Stimulated activated CD8-positive, alpha-beta memory T cell treated with anti-CD3 and anti-CD28 coated beads, Interleukin-4, amount 100 ng/mL, for 1 hour (primary cell): ENCODE measurements at places on chromosomes 1 and 21.

- no peak for DNase-seq
Measured at GRCh38 chr1:212981025-212981495, 30.7 kb downstream of the VASH2 start.

DNA sequence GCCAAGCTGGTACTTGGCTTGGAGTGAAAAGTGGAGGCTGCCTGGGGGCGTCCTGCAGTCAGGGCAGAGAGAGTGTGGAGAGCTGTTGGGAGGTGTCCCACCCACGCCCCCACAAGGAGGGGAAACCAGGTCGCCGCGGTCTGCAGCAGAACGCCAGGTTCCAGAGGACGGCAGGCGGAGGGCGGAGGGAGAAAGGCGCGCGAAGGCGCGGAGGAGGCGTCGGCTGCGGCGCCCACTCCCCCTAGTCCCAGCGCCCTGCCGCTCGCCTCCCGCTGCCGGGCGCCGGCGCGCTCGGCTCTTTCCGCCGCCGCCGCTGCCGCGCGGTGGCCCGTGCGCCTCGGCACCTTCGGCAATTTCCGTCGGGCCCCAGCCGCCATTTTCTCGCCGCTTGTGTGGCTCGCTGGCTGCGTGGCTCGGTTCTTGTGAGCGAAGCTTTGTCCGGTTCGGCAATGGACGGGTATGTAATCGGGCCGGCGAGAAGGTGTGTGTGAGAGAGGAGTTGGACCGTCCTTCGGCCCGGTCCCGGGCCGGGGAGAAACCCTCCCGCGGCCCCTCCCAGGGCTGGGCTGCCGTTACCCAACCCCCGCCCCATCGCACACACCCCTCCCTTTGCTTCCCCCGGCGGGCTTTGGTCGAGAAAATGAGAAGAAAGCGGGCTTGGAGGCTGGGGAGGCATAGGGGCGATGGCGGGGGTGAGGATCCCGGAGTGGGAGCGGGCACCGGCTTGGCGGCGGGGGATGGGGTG is at the start of gene PTBP2:
Gene PTBP2, plus strand, starts transcription at position 369 of the 745 bp plus-strand sequence. Its CDS starts 81 bp downstream, at position 450.
- peak; percentile 60 for DNase-seq

DNA sequence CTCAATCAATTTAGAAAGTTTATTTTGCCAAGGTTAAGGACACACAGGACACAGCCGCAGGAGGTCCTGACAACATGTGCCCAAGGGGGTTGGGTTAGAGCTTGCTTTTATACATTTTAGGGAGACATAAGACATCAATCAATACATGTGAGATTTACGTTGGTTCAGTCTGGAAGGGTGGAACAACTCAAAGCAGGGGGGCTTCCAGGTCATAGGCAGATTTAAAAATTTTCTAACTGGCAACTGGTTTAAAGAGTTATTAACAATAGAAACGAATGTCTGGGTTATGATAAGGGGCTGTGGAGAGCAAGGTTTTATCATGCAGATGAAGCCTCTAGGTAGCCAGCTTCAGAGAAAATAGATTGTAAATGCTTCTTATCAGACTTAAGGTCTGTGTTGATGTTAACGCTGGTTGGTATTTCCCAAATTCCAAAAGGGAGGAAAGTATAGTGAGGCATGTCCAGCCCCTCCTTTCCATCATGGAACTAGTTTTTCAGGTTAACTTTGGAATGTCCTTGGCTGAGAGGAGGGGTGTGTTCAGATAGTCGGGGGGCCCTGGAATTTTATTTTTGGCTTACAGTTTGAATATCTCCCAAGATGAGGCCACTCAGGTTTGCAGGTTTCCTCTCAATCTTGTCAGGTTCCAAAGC is 31.0 kb upstream of the TGFBR3 start:
- DNase-seq = no peak

- DNase-seq = no peak
Measured at GRCh38 chr1:56643661-56644060, 1.5 kb upstream of the PRKAA2 start.

DNA sequence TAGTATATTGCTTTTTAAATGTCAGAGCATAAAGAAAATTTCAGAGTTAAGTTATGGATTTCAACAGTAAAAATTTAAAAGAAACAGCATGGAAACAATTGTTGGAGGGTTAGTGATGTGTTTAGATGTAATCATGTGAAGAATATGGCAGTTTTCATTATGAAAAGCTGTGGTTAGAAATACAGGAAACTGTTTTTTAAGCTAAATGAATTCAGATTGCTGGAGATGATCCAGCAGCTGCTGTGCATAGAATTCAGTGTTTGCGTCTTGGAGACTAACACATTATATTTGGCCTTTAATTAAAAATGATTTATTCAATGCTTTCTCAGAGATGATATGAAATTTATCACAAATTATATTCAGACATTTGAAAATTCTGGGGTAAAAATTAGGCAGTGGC is 273.6 kb upstream of the LRRC7 start:
- no peak for DNase-seq

DNA sequence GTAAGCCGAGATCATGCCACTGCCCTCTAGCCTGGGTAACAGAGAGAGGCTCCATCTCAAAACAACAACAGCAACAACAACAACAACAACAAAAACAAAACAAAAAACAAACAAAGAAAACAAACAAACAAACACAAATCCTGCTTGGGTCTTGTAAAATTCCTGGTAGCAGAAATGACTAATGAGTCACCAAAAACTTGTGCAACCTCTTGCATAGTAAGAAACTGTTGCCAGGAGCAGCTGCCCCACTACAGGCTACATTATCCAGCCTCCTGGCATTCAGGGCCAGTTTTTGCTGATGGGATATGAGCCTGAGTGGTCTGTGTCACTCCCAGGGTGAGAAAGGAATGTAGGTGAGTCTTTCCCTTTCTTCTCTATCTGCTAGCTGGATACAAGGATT is 245.4 kb downstream of the TNR start:
- DNase-seq = no peak

GRCh38 chr1:227372726-227373130 is 54.4 kb upstream of the CDC42BPA start:
- DNase-seq = no peak

DNA sequence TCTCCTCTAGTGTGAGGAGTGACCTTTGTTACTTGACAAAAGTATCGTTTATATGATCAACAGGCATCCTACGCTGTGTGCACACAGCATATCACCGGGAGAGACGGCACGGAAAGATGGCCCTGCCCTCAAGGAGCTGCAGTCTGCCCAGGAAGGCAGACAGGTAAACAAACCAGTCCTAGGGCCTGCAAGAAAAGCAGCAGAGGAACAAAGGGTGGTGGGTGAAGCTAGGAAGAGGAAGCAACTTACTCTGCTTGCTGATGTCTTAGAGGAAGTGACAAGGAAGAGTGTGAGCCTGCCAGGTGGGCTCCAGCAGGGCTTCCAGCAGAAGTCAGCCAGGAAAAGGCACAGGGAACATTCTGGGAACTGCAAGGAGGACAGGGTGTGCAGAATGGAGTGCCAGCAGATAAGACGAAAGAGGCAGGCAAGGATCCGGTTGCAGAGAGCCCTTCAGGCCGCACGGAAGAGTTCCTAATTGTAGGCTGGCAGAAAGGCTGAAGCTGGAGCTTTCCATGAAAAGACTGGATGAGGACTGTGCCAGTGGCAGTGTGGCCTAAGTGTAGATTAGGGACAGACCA is 106.7 kb downstream of the SLC45A1 start:
- DNase-seq = no peak

DNA sequence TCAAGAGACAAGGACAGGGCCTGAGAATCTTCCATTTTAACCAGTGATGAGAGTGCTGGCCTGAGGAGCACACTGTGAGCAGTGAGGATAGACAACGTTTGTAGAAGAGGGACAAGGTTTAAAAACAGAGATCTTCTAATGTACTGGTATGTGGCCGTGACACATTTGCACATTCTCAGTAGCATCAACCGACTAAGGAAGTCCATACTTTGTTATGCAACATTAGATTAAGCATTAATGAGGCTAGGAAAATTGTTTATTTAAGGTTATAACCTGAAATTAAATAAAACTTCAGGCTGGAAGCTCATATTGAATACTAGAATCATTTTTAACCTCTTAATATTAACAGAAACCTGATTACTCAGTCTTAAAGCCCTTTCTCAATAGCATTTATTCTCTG is 99.0 kb downstream of the SLC45A1 start:
- DNase-seq = no peak

DNA sequence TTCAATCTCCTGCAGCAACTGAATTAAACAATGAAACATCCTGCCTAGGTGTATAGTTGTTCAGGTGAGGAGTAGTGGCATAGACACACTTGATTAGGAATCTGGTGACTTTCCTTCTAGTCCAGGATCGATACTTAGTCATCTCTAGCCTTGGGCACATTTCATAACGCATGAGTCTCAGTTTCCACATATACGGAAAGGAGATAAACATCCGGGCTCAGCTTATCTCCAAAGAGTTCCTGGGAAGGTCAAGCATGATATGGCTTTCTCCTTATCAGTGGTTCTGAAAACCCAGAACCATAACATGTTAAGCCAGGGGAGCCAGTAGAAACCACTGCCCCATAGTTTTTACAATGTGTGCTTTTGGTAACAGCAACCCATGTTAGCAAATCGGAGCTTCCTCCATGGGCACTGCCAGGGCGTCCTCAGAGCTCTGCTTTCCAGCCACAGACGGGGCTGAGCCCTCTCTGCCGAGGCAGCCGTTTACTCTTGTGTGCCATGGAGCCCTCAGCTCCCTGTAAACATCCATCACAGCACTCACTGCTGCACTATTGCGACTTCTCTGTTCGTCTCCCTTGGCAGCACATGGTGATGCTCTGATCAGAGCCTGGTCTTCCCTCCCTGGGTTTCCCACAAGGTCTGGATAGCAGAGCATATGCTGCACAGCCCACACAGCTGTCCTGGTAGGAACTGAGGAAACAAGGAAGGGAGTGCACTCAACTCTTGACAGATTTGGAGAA is 34.6 kb downstream of the RUNX1 start:
- DNase-seq = no peak

- no peak for DNase-seq
Measured at GRCh38 chr1:247089616-247090375, 11.2 kb upstream of the ZNF670 start.

GRCh38 chr1:242886137-242886536 is 361.6 kb upstream of the PLD5 start:
- no peak for DNase-seq

- DNase-seq = no peak
Measured at GRCh38 chr1:219790834-219791615, 137.3 kb downstream of the SLC30A10 start.

DNA sequence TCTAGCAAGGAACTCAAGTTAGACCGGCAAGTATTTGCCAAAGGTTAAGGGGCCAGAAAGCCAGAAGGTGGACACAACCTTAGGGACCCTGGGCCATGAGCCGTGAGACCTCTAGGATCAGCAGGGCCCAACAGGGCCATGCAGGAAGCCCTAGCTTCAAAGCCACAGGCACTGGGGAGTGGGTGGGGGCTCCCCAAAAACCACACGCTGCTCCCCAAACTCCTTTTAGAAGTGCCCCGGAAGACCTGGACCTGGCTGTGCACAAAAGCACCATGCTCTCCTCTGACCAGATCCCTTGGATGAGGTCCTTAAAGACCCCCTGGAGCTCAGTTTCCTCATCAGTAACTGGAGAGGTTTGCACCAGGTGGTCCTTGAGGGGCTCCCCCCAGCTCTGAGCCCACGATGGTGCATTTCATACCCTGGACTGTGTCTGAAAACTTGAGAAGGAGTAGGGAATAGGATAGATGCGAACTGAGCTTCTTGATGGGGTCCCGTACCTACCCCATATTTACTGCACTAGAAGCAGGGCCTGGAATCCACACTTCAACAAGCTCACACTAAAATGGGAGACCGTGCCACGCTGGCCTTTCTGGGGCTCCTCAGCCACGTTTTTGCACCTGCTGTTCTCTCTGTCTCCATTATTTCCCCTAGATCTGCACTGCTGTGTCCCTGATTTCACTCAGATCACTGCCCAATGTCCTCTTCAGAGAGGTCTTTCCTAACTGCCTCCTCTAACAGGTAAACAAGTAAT is 40.6 kb upstream of the LBR start:
- DNase-seq = no peak

DNA sequence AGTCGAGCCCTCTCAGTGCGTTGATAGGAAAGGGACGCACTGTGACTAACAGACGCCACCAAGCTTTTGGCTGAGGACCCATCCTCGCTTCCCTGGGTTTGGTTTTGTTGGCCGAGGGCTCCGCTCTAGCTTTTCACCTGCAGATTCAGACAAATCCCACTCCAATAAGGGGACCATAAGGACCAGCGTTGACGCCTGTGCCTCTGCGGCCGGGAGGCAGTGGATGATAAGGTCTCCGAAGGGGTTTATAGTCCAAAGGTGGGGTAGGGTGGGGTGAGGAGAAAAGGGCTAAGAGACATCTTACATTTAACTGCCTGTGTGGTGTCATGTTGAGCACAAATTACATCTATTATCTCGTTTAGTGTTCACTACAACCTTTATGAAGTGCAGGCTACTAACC is 760 bp downstream of the PEX14 start:
- no peak for DNase-seq

DNA sequence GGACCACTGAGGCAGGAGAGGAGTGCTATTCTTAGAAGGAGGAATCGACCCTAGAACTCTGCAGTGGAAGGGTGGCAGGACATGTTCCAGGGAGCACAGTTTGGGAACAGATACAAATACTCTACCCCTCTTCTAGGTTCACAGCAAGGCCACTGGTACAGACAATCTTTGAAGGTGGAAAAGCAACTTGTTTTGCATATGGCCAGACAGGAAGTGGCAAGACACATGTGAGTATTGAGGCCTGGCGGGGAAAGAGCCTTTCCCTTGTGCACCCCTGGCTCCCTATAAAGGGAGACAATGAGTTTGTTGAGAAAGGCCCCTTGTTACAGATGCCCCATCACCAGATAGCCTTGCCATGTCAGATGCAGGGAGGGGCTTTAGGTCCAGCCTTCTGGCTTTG is 17.8 kb downstream of the KIF2C start:
- DNase-seq = no peak

GRCh38 chr1:119448127-119448511 is 33.2 kb downstream of the HSD3B2 start:
- DNase-seq = no peak

DNA sequence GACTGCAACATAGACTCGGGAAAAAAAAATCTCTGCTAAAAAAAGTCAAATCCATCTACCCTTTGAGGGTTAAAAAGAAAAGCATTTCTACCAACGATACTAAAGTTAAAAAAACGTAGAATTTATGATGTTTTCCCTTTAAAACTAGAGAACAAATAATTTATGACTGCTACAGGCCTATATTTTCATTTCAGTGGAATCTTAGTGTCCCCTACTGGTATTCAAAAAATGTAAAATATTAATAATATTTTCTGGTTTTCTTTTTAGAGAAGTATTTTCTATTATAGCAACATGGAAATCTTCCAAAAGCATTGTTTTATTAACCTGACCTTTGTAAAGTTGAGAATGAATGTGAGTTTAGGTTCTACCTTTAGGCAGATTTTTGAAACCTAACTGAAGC is 1582.2 kb downstream of the MRPL39 start:
- no peak for DNase-seq

- no peak for DNase-seq
Measured at GRCh38 chr21:44836666-44837471, 19.0 kb upstream of the SUMO3 start.

DNA sequence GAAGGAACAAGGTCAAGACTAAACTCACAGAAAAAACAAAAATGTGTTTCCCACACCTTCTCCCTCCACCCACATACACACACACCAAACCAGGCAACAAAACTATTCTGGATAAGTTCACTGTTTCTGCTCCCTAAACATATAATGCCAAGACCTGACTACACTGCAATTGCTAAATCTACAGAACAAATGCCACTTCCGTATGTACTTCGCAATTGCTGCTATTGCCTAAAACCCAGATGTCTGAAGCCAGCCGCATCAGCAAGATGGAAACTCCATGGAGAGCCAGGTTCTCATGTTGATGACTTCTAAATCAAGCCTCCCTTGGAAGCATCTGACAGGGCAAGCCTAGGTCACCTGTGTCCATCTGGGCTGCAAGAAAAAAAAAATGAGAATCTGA is 8.3 kb upstream of the AIM2 start:
- DNase-seq = no peak
